Stimulated activated CD4-positive, alpha-beta T cell treated with anti-CD3 and anti-CD28 coated beads, Interleukin-15, amount 100 ng/mL, for 48 hours (primary cell): ENCODE measurements at places on chromosomes 16 and 17.

GRCh38 chr16:57115514-57116182 is 23.3 kb downstream of the CPNE2 start:
- DNase-seq = no peak

DNA sequence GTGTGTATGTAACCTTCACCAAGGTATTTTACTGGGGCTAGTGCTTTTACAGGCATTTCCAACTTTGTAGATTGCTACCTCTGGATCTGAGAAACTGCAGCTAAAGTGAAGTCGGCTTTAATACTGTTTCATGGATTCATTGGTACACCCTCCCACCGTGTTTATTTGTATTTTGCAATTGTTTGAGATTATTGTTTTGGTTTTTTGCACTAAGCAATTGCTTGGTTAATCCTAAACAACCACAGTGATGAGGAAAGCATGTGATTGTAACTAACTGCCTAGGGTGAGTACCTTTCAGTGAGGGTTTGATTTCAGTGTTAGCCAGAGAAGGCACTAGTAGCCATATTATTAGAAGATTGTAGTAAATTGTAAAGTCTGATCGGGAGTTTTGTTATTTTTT is 3.3 kb downstream of the LUC7L3 start:
- no peak for DNase-seq

DNA sequence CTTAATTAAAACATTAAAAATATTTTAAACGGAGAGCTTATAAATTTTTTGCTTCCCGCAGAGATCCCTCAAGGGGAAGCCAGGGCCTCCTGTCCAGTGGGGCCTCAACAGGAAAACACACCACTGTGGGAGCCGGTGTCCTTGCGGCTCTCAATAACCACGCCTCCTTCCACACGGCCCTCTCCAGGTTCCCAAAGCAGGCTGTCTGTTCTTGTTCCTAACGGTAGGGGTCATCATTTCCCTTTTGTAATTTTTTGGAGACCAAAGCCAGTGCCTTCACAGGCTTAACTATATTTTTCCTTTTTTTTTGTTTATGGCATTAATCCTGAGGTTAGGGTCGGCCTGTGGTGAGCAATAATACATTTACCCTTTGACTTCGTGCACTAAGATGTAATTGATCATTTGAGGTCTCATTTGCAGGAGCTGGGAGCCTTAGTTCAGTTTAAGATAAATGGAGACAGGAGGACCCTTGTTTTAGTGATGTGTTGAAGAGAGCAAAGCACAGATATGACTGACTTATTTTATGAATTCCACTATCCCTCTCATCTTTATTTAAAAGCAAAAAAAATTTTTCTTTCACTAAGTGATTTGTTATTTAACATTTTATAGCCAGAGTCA is 77.5 kb upstream of the N4BP1 start:
- DNase-seq = peak; percentile 7

- no peak for DNase-seq
Measured at GRCh38 chr17:12789481-12790248, at the start of gene ARHGAP44. ARHGAP44 (plus strand) TSS chr17:12789498; CDS start chr17:12789839, 341 bp downstream.

DNA sequence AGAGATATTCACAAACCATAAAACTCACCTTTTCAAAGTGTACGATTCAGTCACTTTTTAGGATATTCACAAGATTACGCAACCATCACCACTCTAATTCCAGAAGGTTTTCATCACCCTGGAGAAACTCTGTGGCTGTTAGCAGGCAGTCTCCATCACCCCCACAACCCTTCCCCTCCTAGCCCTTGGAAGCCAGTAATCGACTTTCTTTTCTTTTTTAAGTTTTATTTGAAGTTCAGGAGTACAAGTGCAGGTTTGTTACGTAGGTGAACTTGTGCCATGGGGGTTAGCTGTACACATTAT is 363.5 kb downstream of the CPPED1 start:
- DNase-seq = no peak

DNA sequence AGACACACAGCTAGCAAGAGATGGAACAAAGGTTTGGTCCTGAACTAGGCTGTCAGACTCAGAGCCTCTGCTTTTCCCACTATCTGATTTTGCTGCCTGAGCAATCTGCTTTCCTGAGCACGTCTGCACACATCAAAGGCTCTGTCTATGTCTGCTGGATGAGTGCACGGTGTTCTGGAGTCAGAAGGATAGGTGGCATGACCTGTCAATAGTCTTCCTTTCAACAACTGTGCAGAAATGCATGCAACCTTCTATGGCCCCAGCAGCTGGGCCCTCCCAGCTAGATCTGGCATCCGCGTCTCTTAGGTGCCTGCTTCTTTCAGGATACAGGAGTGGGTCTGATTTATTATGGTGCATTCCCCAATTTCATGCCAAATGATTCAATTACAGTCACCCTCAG is 138.3 kb downstream of the UTP18 start:
- no peak for DNase-seq

DNA sequence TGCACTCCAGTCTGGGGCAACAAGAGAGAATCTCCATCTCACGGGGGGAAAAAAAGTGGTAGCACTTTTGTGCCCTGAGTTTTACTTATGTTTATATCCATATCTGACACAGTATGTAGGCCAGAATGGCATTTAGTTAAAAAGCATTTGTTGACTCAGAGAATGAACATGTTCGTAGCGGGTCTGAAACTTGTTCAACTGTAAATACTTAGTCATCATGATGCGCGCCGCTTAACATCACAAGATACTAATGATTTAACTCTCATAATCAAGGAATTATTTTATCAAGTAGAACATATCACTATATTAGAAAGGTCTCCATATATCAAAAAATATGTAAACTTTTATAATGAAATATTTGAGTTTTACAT is 55.3 kb upstream of the ITGA2B start:
- no peak for DNase-seq

GRCh38 chr16:55346475-55346874 is 22.5 kb downstream of the IRX6 start:
- no peak for DNase-seq

DNA sequence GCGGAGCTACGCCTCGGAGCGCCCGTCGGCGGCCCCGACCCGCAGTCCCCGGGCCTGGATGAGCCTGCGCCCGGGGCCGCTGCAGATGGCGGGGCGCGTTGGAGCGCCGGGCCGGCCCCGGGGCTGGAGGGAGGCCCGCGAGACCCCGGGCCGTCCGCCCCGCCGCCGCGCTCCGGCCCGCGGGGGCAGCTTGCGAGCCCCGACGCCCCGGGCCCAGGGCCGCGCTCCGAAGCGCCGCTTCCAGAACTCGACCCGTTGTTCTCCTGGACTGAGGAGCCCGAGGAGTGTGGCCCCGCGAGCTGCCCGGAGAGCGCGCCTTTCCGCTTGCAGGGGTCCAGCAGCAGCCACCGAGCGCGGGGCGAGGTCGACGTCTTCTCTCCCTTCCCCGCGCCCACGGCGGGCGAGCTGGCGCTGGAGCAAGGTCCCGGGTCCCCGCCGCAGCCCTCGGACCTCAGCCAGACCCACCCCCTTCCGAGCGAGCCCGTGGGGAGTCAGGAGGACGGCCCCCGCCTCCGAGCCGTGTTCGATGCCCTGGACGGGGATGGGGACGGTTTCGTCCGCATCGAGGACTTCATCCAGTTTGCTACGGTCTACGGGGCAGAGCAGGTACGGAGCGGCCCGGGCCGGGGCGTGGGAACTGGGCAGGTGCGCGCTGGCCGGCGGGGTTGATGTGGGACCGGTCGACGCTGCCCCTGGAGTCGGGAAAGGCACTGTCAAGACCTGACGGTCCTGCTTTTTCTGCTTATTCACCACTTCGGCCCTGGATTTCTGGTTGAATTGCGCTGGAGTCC is 861 bp downstream of the RAB11FIP3 start:
- no peak for DNase-seq

DNA sequence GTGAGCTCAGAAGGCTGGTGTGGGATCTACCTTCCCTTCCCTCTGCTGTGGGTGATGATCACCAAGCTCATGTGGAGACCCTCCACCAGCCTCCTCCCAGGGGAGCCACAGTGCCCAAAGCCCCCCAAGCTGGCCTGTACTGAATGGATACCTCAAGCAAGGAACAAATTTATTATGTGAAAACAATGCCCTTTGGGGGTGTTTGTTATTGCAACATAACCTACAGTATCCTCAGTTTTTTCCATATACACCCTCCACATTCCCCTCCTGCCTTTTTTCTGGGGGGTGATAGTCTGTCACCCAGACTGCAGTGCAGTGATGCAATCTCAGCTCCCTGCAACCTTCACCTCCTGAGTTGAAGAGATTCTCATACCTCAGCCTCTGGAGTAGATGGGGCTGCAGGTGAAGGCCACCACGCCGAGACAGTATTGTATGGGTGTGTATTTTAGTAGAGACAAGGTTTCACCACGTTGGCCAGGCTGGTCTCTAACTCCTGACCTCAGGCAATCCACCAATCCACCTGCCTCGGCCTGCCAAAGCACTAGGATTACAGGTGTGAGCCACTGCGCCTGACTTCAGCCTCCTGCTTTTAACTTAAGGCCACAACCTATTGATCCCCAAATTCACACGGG is 215.9 kb downstream of the CPPED1 start:
- DNase-seq = no peak

GRCh38 chr16:57043248-57043647 is 49.1 kb upstream of the CPNE2 start:
- DNase-seq = no peak

GRCh38 chr16:56780646-56781045 is 50.7 kb downstream of the NUP93 start:
- DNase-seq = no peak

- no peak for DNase-seq
Measured at GRCh38 chr17:27430882-27431491, 25.3 kb upstream of the KSR1 start.

DNA sequence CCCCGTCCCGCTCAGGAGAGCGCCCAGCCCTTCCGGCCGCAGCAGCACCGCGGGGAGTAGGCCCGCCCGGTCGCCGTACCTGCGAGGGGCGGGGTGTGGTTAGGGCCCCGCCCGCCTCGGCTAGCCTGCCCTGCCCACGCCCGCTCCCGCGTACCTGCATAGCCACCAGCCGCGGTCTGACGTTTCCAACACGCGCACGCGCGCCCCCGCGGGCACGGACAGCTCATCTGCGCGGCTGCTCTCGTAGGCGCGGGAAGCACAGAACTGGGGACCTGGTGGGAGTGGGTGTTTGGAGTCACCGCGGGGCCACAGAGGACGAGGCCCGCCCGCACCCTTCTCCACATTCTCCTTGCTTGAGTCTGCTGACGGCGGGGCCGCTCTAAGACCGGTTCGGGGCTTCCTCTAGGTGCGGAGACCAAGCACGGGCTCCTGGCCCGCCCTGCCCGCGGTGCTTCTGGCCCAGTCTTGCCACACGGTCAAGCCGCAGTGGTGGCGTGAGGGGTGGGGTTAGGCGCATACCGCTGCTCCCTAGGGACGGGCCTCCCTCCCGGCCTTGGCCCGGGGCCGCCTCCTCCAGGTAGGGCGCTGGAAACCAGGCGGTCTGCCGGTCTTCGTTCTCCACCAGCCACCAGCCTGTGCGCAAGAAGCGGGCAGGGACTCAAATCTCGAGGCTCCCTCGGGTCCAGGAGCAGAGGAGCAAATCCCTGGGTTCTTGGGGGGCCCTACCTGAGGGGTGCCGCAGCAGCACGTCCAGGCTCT is 1.8 kb downstream of the NOXO1 start:
- no peak for DNase-seq

DNA sequence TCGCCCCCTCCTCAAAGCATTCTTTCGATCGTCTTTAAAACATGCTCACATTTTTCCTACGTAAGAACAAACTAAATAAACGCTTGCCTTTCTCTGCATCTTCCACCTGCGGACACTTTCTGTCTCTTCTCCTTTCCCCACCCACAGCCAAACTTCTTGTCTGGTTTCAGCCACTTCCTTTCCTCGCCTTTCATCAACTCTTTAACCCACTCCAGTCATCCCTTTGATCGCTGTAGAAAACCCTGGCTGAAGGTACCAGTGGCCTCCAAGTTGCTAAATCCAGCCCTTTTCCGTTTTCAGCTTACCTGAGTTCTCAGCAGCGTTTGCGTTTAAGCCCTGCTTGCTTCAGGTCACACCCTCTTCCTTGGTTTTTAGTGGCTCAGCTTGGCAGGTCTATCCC is 483 bp downstream of the RPA1 start:
- DNase-seq = no peak

DNA sequence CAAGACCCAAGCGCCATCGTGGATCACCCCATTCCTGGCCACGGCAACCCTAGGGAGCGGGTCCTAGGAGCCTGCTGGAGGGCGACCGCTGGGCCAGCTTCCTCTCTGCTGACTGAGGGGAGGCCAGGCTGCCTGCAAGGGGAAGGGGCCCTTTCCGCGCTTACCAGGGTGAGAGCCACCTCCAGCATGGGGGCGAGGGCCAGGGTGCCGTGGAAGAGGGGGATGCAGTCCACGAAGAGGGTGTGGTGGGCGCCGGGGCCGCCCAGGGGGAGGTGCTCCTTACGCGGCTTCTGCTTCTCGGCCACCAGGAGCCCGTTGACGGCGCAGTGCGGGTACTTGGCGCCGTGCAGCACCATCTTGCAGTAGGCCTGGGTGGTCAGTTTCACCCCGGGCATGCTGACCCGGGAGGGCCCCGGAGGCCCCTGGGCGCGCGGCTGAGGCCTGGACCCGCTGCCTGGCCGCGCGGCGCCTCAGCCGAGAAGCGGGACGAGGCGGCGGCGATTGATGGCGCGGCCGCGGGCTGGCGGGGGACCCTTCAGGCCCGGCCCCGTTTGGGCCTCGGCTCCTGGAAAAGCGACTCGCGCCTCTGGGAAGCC is 345 bp downstream of the EMC8 start:
- DNase-seq = peak; percentile 10

- peak; percentile 45 for DNase-seq
Measured at GRCh38 chr16:66603537-66604375, 748 bp upstream of the CMTM3 start.

DNA sequence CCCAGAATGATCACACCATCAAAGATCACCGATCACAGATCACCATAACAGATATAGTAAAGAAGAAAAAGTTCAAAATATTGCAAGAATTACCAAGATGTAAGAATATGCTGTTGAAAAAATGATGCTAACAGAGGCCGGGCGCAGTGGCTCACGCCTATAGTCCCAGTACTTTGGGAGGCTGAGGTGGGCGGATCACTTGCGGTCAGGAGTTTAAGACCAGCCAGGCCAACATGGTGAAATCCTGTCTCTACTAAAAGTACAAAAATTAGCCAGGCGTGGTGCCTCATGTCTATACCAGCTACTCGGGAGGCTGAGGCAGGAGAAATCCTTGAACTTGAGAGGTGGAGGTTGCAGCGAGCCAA is 53.2 kb downstream of the CPPED1 start:
- DNase-seq = no peak

DNA sequence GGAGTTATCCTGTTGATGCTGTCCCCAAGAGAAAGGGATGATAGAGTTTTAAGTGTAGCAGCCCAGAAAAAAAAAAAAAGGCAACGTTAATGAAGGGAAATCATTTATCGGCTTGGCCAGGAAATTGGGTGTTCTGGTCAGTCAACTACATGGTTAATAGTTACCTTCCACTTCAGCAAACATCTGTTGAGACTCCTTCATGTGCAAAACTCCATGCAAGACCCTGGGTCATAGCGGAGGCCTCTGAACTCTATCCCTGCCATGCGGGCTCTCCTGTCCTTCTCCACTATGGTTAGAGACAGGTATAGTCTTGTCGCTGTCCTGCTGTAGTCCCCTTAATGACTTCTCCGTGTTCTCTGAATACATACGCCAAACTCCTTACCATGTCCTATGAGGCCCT is 3.5 kb upstream of the LYRM9 start:
- DNase-seq = no peak
